ENCODE measurements at places on chromosomes 6 and 20. TPM values are rescaled to one million over a fixed set of nuclear protein-coding genes. Genes with fewer than 3 reads are reported as not detected.

DNA sequence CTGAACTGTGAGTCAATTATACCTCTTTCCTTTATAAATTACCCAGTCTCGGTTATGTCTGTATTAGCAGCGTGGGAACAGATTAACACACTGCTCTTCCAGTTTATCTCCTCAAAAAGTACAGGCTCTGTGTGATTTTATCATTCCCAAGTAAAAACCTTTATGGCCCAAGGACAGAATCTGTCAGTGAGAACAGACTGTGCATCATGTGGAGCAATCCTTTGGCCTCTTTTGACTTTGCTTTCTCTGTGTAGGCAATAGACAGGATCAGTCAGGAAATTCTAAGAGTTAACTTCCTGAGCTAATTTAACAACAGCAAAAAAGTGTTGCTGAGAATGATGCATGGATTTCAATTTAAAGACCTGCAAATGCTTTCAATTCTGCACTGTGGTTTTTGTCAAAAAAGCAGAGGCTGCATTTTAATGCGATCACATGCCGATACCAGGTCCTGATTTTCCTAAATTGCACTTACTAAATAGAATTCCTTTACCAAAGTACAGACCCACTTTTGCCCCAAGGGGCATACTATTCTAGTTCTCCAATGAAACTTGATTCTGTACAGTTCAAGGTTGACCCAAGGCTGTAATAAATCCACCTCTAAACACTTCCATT is 246.7 kb upstream of the MARCKS start:
- no peaks in the 10 kb centered on the region for H3K27me3 ChIP-seq
- H3K4me1 ChIP-seq, result peaks cover 9% of the 10 kb centered on the region
- H3K27ac ChIP-seq, result peak overlapping the region; percentile 81
- no peaks in the 10 kb centered on the region for H3K36me3 ChIP-seq
- DNase-seq, result no peak

GRCh38 chr20:59219211-59219610 is 55.6 kb downstream of the ZNF831 start:
- H3K4me1 ChIP-seq, result peaks cover 30% of the 10 kb centered on the region
- H3K4me3 ChIP-seq, result no peak overlapping the region
- peaks cover 24% of the 10 kb centered on the region for H3K27me3 ChIP-seq
- no peak for DNase-seq
- no peak overlapping the region for H3K27ac ChIP-seq

DNA sequence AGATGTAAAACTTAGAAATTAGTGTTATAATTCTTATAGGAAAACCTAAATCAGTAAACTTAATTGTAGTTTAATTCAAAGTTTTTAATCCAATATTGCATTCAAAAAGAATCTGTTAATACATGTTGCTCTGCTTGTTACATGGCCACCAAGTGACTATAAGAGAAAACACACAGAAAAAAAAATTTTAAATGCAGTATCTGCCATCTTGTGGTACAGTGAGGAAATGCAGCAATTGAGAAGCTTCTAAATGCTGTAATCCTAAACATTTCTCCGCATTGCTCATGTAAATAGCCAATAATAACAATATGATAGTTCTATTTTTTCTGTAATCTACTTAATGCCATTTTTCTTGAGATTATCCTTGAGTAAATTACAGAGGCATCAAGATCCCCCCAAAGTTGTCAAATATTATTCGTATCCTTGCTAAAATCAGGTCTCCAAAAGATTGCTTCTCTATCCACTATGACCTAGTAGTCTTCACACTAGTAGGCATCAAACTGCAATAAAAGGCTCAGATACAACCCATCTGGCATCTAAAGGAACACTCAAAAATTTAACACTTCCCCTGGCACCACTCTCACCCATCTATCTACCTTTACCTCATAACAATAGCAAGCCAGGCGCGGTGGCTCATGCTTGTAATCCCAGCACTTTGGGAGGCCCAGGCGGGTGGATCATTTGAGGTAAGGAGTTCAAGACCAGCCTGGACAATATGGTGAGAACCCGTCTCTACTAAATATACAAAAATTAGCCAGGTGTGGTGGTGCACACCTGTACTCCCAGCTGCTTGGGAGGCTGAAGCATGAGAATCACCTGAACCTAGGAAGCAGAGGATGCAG is 34.6 kb downstream of the HDAC2 start:
- H3K36me3 ChIP-seq, result peaks cover 6% of the 10 kb centered on the region
- H3K27me3 ChIP-seq, result no peaks in the 10 kb centered on the region

DNA sequence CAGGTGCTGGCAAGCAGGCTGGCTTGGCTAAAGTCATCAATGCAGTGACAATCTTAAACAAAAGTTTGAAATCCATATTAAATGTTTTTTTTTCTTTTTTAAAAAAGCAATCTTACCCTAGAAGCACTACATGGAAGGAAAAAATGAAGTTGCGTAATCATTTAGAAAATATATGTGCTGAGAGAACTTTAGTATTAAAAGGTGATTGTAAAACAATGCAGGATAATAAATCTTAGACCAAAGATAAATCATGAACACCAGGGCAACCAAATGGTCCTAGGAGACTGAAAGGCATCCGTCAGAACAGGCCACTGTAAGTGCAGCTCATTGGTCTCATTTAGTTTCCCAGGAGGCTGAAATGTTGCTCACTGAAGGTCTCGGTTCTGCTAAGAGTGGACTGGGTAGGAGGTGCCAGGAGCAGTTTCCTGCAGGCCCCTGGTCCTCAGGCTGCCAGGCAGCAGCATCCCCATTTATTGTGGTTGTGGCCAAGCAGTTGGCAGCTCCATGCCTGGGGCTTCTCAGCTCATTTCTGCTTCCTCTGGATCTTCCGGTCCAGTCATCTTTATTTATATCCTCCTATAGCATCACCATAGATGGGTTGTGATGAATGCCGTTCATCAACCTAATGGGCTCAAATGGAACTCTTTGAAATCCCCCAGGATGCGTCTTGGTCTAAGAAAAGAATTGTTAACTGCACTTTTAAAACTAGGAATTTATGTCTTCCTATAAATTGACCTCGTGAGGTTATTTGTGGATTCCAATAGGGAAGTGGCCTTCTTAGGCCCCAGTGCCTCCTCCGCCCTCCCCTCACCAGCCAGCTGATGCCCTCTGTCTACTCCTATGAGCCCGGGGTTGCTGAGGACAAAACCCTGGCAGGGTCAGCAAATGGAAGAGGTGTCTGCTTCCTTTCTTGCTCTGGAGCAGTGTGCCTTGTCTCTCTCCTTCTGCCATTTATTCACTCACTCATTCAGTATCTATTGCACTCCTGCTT is 269.0 kb downstream of the UST start:
- DNase-seq, result peak; percentile 41
- H3K27ac ChIP-seq, result peak overlapping the region; percentile 61
- H3K36me3 ChIP-seq, result no peaks in the 10 kb centered on the region
- no peaks in the 10 kb centered on the region for H3K27me3 ChIP-seq
- no peak overlapping the region for H3K4me3 ChIP-seq

- H3K27ac ChIP-seq, result peak overlapping the region; percentile 57
- no peak overlapping the region for H3K4me3 ChIP-seq
- no peak for DNase-seq
- H3K4me1 ChIP-seq, result peaks cover 31% of the 10 kb centered on the region
- no peaks in the 10 kb centered on the region for H3K27me3 ChIP-seq
Observed at GRCh38 chr6:170174124-170174770, 116.6 kb downstream of the DLL1 start.

- H3K27me3 ChIP-seq, result no peaks in the 10 kb centered on the region
- H3K4me1 ChIP-seq, result no peaks in the 10 kb centered on the region
- DNase-seq, result no peak
- no peaks in the 10 kb centered on the region for H3K36me3 ChIP-seq
Observed at GRCh38 chr6:44906761-44907160, 421.4 kb upstream of the RUNX2 start.

DNA sequence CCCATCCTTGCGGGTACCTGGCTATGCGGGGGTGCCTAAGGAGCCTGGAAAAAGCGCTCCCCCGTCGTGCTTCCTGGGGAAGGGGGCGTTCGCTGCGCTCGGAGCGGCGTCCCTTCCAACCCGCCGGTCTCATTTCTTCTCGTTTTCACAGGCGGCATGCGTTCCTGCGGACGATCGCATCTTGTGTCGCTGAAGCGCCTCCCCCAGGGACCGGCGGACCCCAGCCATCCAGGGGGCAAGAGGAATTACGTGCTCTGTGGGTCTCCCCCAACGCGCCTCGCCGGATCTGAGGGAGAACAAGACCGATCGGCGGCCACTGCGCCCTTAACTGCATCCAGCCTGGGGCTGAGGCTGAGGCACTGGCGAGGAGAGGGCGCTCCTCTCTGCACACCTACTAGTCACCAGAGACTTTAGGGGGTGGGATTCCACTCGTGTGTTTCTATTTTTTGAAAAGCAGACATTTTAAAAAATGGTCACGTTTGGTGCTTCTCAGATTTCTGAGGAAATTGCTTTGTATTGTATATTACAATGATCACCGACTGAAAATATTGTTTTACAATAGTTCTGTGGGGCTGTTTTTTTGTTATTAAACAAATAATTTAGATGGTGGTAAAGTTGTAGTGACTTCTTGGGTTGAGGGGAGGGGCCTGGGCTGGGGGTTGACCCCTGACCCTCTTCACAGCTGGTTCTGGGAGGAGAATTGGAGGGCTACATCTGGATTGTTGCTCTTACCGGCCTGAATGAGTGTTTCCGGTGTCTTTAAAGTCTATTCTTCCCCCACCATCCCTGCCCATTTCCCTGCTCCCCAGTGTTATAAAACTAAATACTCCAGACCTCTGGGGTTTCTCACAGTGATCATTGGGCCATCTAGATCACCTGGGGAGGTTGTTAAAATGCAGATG is 1.1 kb downstream of the ID1 start:
- H3K4me1 ChIP-seq, result peaks cover 46% of the 10 kb centered on the region
- no peak for DNase-seq
- H3K4me3 ChIP-seq, result peak overlapping the region; percentile 78

DNA sequence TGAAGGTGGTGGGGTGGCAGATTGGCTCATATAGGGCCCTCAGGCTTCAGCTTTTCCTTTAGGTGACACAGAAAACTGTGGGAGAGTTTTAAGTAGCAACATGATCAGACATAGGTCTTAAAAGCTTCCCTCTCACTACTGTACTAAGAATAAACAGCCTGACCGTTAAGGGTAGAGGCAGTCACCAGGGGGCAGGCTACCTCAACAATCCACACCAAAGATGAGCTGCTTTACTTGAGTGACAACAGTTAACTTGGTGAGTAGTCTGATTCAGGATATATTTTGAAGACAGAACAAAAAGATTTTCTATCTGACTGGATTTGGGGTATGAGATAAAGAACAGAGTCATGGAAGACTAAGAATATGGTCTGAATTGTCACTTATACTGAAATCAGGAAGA is 193.1 kb upstream of the SHLD1 start:
- peaks cover 29% of the 10 kb centered on the region for H3K36me3 ChIP-seq
- no peak overlapping the region for H3K4me3 ChIP-seq
- peak; percentile 54 for DNase-seq
- H3K4me1 ChIP-seq, result no peaks in the 10 kb centered on the region

- H3K36me3 ChIP-seq, result peaks cover 4% of the 10 kb centered on the region
- no peaks in the 10 kb centered on the region for H3K4me1 ChIP-seq
- no peak for DNase-seq
- H3K27ac ChIP-seq, result no peak overlapping the region
- H3K27me3 ChIP-seq, result no peaks in the 10 kb centered on the region
- no peak overlapping the region for H3K4me3 ChIP-seq
Observed at GRCh38 chr6:83119742-83120300, 52.4 kb downstream of the DOP1A start.

GRCh38 chr6:3653528-3654070 is 97.9 kb downstream of the PXDC1 start:
- no peak overlapping the region for H3K27ac ChIP-seq
- H3K27me3 ChIP-seq, result no peaks in the 10 kb centered on the region
- no peak overlapping the region for H3K4me3 ChIP-seq
- H3K36me3 ChIP-seq, result no peaks in the 10 kb centered on the region

DNA sequence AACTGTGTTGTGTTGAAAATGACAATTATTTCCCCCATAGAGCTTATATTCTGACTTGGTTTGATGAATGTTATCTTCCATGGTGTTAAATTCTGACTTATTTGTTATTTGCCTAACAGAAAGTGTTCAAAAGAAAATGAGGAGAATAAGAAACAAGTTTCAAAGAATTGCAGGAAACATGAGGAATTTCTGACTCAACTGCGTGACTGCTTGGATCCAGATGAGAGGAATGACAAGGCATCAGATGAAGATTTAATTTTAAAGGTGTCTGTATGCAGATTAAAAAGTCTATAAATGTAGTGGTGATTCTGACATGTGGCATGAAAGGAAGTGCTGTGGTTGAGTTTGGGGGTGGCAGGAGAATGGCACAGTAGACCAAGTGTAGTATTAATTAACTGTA is 50.6 kb downstream of the CCDC170 start:
- no peak for DNase-seq
- no peaks in the 10 kb centered on the region for H3K36me3 ChIP-seq
- H3K4me3 ChIP-seq, result no peak overlapping the region
- no peaks in the 10 kb centered on the region for H3K27me3 ChIP-seq

GRCh38 chr20:11761497-11761896 is 156.2 kb upstream of the BTBD3 start:
- DNase-seq, result no peak
- no peak overlapping the region for H3K4me3 ChIP-seq
- no peak overlapping the region for H3K27ac ChIP-seq
- no peaks in the 10 kb centered on the region for H3K27me3 ChIP-seq
- no peaks in the 10 kb centered on the region for H3K4me1 ChIP-seq
- no peaks in the 10 kb centered on the region for H3K36me3 ChIP-seq

DNA sequence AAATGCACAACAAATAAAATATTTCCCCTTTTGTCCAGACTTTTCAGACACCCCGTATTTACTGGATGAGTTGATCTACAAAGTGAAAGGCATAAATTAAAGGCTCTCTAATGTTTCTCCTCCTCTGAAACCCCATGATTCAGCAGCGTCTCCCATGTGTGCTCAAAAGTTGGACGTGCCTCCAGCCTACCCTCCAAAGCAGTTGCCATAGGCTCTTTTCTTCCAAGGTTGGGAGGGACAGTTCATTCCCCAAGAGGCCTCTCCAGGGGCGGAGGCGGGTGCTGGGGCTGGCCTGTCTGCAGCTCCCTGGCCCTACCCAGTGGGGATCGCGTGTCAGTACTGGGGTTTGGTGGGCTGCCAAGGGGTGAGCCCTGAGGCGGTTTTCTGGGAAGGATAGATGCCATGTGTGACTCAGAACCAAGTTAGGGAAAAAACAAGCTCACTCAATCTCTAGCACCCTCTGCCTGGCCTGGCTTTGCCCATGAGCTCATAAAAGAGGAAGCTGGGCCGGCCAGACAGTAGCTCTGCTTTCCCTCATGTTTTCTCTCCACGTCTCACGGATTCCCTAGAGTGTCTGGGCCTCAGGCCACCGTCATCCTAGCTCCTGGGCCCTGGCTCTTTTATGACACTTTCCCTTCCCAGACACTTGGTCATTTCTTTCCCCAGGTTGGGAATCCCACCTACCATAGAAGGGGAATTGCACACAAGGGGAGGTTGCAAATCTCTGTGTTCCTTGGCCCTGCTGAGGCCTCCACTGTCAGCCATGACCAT is 8.0 kb upstream of the IER3 start:
- H3K4me3 ChIP-seq, result no peak overlapping the region
- H3K27me3 ChIP-seq, result no peaks in the 10 kb centered on the region
- no peak for DNase-seq
- peaks cover 8% of the 10 kb centered on the region for H3K4me1 ChIP-seq
- H3K36me3 ChIP-seq, result no peaks in the 10 kb centered on the region
- peak overlapping the region; percentile 70 for H3K27ac ChIP-seq

MAFB gene
- 7.3 TPM for total RNA-seq

LY6G6F gene
- total RNA-seq, result not detected

EFCAB8 gene
- 0.22 TPM for total RNA-seq

PXMP4 gene
- 11.7 TPM for total RNA-seq
